G401 (cell line): ENCODE measurements at places on chromosomes 2 and 18. TPM values are rescaled to one million over a fixed set of nuclear protein-coding genes. Genes with fewer than 3 reads are reported as not detected.
A peak's percentile ranks its signal among the peaks of the same experiment; 100 is the strongest.

DNA sequence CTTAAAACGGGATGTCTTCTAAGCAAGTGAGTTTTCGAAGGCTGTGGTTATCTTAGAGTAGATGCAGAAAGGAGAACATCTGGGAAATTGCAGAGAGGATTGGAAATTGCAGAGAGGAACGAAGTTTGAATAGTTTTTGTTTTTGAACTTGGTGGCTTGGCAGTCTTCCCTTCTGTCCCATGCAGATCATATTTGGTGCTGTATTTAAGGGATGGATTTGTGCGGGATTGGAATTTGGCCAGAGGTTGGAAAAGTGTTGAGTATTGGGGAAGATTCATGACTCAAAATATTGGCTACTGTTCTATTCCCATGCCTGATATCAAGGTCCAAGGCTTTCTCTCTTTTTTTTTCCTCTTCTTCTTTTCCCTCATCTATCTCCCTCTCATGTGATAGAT is 18.2 kb downstream of the PTPRM start:
- DNase-seq, result no peak

DNA sequence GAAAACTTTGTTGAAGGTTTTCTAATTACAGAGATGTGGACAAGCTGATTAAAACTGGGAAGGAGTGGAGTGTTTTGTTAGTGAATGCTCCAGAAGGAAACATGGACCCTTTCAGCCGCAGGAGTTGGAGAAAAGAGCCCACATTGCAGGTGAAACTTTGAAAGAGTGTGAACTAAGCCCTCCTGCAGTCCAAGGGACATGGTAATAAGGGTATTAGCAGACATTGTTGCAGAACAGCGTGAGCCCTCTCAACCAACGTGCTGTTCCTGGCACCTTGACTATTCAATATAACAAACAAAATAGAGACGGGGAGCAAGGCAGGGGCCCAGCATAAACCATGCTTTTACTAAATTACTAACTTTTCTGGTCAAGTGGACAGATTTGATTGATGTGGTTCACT is 122.7 kb downstream of the EPHA4 start:
- no peak for DNase-seq

- DNase-seq, result no peak
Measured at GRCh38 chr18:46458472-46458871, 198.5 kb downstream of the LOXHD1 start.

GRCh38 chr2:88099798-88100488 is 27.9 kb downstream of the FABP1 start:
- peak; percentile 1 for DNase-seq

DNA sequence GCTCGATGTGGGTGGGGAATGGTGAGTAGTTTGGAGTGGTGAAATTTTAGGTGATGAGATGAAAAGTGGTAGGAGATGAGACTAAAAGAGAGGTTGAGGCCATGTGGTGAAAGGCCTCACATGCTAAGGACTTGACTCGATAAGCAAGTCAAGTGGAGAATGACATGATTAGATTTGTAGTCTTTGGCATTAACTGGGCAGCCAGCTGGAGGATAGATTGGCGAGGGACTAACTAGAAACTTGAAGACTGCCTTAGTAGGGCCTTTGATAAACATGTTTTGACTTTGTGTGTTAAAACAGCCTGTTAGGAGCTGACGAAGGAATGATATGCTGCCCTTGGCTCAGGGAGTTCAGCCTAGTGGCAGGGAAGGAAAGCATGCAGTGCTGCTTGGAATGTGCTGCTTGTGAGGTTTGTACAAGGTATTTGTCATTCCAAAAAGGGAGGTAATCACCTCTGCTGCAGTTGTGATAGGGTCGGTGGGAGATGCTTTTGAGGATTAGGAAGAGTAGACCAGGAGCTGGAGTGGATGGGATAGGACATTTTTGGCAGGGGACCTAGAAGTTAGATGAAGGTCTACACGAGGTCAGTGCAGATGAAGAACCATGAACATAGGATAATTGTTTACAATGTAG is 22.0 kb downstream of the PHLPP1 start:
- no peak for DNase-seq

Gene GAL3ST2
- total RNA-seq, result not detected in 2 replicates

Gene DYNAP
- not detected in 2 replicates for total RNA-seq
